ENCODE measurements at places on chromosomes 5 and 9.

GRCh38 chr9:120878188-120879130 is 1.5 kb upstream of the PHF19 start:
- no peak for DNase-seq

- no peak for DNase-seq
Observed at GRCh38 chr5:96004754-96005153, 43.1 kb upstream of the ELL2 start.

DNA sequence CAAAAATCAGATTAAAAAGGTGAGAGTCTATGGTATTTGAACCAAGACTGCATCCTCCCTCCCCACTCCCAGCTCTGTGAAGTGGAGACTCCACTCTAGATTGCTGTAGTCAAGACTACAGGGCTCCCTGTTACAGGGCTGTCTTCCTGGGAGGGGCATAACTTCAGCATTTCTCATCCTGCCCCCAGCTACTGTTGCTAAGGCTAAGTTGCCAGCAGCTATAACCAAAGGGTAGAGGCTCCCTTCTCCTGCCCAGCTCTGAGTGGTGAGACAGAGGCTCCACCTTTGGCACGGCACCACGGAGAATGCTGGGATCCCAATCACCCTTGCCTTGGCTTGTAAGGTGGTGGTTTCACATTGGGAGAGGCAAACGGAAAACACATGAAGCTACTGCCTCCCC is 39.2 kb upstream of the GCNT4 start:
- no peak for DNase-seq

- no peak for DNase-seq
Observed at GRCh38 chr9:7367726-7368125, 431.9 kb downstream of the DMAC1 start.

DNA sequence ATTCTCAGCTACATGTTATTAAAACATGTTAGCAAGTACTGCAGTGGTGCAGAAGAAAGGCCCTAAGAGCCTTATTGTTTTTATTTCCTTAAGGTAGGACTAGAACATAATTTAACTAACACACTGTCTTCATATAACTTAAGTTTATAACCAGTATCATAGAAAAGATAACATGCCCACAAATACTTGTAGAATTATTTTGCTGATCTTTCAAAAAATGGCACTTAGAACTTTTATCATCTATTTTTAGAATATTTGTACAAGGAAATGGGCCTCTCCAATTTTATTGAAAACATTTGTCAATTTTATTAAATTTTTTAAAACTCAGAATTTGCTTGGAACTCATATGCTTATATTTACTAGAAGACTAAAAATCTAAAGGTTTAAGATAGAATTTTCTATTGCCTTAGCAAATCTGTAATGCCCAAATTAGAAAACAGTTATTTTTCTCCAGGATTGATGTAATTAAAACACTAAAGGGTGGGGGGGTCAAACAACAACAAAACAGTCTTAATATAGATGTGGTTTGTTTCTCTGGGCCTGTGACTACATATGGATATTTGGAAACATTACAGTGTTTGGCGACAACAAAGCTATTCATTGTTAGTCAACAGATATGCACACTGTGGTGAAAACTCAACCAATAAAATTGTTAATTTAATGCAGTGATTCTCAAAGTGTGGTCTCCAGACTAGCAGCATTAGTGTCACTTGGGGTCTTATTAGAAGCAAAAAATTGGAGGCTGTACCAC is 360.4 kb downstream of the PDE4D start:
- DNase-seq: no peak

DNA sequence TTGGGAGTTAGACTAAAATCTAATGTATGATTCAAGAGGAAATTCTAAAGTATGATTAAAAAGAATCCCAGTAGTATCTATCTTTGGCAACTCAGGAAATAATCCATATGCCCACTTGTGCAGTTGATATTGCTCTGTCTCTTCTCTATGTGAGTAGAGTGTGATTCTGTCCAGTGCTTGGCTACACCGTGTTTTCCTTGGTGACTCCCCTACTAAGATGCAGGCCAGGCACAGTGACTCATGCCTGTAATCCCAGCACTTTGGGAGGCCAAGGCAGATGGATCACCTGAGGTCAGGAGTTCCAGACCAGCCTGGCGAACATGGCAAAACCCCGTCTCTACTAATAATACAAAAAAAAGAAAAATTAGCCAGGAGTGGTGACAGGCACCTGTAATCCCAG is 495.4 kb downstream of the MAT2B start:
- no peak for DNase-seq

DNA sequence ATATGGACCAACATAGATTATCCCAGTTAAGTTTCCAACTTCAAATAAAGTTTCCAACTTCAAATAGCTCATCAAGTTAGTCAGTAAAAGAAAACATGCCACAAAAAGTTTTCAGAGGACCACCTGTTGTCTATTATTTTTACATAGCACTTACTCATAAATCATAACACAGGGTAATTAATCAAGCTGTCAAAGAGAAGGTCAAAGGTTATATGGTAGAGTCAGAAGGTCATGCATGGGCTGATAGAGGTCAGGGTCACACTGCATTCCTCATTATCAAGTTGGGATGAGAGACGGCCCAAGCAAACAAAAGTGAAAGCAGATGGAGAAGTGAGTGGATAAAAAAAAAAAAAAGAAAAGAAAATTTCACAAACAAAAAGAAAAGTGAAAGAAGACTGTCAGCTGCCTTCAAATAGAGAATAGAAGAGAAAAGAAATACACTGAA is 145.5 kb upstream of the POU5F2 start:
- DNase-seq: no peak

GRCh38 chr5:64165500-64166200 is at the start of gene RNF180:
RNF180 (plus strand) TSS chr5:64165843; CDS start chr5:64200808, 34,965 bp downstream.
- no peak for DNase-seq

DNA sequence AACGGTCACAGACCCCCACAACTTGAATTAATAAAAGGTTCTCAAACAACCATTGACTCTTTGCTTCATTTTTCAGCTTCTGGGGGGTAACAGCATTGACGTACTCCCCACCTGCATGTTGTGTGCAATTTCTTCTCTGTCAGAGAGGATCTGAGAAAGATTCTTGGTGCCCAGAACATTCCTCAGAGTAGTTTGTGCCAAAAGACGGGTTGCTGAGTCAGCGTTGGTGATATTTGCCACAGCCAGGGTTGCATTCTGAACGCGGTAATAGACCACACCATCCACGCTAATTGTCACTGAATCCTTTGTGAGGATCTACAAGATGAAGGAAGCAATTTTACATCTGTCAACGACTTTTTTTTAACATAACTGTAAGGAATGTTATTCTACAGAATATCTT is 21.0 kb downstream of the STOM start:
- no peak for DNase-seq

DNA sequence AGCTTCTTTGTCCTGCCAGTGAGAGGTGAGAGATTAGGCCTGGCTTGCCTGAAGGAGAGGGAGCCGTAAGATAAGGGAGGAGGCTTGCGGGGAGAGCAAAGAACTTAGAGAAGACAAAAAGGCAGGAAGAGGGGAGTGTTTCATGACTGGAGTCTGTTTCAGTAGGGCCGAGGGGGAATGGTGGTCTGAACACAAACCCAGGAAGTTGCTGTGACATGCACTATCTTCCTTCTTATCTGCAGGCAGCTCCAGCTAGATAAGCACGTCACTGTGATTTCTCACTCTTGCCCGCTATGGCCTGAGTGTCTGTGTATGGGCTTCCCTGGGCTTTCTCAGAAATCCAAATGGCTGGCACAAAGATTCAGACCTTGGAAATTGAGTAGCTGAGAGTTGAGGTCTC is 307.5 kb upstream of the CLINT1 start:
- no peak for DNase-seq
